ENCODE measurements at places on chromosomes 5 and 9. TPM values are rescaled to one million over a fixed set of nuclear protein-coding genes. Genes with fewer than 3 reads are reported as not detected.

DNA sequence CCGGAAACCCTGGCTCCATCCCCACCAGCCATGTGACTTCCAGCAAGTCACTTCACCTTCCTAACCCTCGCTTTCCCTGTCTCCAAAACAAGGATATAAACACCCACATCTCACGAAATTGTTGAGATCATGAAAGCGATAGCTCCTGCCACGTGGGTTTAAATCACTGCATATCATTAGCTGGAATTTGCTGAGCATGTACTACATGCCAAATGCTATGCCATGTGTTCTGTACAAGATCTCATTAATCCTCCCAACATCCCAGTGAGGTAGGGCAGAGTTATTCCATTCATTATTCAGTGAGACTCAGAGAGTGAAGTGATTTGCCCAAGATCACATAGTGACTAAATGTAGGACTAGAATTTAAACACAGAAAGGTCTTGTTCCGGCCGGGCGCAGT is 29.2 kb upstream of the HRH2 start:
- DNase-seq: no peak

TBC1D9B gene
- polyA plus RNA-seq: 74.1 TPM

GRCh38 chr9:129919841-129920240 is 84.6 kb downstream of the USP20 start:
- DNase-seq: no peak

- no peak for DNase-seq
Measured at GRCh38 chr9:130053504-130054324, at the start of gene GPR107. TSS of gene GPR107 (plus strand) at chr9:130053906. CDS start at chr9:130053933, 27 bp downstream.

DNA sequence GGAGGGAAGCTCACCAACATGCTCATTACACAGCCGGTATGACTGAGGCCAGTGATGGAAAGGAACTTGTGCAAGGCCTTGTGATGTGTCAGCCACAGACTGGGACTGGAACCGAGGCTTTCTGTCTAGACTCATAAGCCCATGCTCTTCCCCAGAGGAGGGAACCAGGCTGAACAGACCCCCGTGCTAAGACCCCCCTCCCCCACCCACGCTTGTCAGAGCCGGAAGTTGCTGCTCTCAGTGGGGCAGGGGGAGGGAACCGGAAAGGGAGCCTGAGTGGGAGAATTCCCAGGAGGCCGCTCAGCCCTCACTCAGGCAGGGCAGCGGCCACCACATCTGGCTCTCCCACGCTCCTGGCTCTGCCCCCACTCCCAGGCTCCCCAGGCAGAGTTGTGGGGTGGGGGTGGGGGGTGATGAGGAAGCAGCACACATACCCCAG is 4.1 kb upstream of the PDGFRB start:
- no peak for DNase-seq

MLANA gene
- not detected for polyA plus RNA-seq

DNA sequence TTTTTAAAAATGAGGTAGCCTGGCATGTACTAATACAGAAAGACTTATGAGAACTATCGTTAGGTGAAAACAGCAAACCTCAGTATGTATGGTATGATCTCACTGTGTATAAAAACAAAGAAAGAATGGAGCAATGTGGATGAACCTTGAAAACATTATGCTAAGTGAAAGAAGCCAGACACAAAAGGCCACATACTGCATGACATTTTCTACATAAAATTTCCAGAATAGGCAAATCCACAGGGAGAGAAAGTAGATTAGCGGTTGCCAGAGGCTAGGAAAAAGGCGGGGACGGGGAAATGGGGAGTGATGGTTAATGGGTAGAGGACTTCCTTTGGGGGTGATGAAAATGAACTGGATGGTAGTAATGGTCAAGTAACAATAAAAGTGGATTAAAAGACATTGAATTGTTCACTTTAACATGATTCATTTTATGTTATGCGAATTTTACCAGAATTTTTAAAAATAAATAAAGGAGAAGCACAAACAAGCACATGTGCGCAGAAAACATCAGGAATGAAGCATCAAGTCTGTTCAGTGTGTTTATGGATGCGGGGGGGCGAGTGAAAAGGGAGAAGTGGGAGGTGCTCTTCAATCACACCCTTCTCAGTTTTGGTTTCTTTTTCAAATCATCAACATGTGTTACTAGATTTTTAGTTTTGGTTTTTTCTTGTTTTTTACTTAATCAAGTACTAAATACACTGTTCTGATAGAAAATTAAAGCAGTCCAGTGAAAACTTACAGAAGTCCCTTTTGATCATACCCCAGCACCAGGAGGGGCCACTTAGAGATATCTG is 16.3 kb downstream of the ROR2 start:
- no peak for DNase-seq

GRCh38 chr5:5886812-5887486 is 464.5 kb downstream of the ICE1 start:
- no peak for DNase-seq

BTNL9 gene
- polyA plus RNA-seq: 11.9 TPM

VDAC1 gene
- 94.3 TPM for polyA plus RNA-seq

DNA sequence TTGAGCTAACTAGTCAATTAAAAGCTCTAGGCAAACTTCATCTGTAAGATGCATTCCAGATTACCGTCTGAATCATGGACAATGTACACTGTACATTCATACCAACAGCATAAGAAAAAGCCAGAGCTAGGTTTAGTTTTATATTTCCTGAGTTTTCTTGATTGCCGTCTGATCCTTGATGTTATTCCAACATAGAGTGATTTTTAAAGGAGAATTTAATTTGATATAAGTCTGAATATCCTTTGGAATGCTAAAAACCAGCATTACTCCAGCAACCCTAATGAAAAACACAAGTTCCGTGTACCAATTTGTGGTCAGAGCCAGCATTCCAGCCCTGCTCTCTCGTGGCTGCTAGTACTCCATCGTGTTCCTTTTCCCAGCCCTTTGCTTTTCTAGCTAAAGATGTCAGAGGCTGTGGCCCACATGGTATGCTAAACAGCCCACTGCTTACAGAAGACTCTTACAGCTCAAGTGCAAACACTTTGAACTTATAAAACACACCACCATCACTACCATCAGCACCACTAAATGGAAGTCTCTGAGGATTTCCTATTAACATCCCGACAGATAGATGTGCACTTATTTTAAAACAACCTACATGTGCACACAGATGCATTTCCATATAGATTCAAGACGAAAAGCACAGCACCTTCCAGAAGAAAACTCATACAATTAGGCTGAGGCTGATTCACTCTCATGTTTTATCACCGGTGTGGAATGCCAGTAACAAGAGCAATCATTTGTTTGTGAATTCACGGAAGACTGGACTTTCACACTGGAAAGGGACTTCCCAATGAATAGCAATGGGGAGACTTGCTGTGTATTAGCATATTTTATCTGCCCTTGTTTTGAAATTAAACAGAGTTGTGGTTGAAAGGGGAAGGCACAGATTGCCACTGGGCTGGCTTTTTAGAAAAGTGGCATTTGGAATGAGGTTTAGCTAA is 246.9 kb upstream of the GAS1 start:
- no peak for DNase-seq

- DNase-seq: no peak
Measured at GRCh38 chr5:34509392-34509791, 146.7 kb upstream of the RAI14 start.

DNA sequence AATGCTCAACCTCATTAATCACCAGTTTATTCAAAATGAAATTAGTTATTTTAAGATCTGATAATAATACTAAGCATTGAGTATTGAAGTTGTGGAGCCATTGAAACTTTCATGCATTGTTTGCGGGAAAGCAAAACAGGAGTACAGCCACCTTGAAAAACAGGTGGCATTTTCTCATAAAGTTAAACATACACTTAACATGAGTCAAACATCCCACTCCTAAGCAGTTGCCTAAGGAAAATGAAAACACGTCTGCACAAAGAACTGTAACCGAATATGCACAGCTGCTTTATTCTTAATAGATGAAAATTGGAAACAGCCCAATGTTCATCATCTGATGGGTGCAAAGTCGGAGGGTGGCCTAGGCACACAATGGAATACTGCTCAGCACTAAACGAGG is 177.3 kb downstream of the IRX2 start:
- no peak for DNase-seq

NTRK2 gene
- polyA plus RNA-seq: 7.7 TPM

GRCh38 chr9:33820231-33820745 is 3.3 kb downstream of the UBE2R2 start:
- no peak for DNase-seq

DNA sequence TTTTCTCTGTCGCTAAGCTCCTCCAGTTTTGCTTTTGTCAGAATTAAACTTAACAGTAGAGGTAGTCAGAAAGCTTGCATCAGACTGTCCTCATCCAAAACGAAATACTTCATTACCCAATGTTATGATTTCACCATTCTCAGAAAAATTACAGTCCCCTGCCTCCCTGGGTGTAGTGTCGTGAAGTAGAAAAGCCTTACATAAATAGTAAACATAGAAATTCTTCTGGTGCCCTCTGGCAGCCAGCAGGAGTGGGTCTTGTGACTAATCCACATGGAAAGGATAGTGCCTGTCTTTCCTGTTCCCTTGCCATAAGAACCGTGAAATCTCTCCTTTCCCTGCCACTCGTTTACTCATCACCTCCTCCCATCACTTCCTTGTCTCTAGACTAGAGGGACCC is 230.6 kb downstream of the GNA14 start:
- DNase-seq: no peak

MCC gene
- polyA plus RNA-seq: 17.2 TPM

TLR4 gene
- polyA plus RNA-seq: 5.6 TPM

AQP7 gene
- 8.7 TPM for polyA plus RNA-seq

AGXT2 gene
- 0.05 TPM for polyA plus RNA-seq

DNA sequence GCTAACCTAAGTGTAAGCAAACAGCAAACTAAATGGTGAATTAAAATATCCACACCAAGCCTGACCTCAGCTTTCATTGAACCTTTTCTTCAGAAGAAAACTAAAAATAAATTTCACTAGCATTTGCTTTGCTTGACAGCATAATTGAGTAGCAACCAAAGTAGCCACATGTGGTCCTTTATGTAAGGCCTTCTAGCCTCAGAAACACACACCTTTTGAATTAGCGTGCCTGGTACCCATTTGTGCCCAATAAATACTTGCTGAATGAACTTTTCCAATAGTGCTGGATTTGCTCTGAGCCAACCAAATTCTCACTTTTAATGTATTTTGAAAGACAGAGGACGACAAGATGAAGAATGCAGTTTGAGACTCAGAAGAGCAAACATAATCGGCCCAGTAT is 2.1 kb upstream of the NIPBL start:
- DNase-seq: no peak

RNF208 gene
- 8.1 TPM for polyA plus RNA-seq

ZFP2 gene
- 1.8 TPM for polyA plus RNA-seq

REEP2 gene
- polyA plus RNA-seq: 17.6 TPM

TCF7 gene
- polyA plus RNA-seq: 3.9 TPM

DNA sequence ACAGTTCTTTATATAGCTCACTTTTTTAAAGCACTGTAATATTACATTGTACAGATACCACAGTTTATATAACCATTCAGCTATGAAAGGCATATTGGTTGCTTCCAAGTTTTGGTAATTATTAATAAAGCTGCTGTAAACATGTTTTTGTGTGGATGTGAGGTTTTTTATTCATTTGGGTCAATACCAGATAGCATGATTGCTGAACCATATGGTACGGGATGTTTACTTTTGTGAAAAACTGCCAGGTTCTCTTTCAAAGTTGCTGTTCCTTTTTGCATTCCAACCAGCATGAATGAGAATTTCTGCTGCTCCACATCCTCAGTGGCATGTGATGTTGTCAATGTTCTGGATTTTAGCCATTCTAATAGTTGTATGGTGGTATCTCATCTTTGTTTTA is 439.6 kb upstream of the NMUR2 start:
- DNase-seq: no peak

DNA sequence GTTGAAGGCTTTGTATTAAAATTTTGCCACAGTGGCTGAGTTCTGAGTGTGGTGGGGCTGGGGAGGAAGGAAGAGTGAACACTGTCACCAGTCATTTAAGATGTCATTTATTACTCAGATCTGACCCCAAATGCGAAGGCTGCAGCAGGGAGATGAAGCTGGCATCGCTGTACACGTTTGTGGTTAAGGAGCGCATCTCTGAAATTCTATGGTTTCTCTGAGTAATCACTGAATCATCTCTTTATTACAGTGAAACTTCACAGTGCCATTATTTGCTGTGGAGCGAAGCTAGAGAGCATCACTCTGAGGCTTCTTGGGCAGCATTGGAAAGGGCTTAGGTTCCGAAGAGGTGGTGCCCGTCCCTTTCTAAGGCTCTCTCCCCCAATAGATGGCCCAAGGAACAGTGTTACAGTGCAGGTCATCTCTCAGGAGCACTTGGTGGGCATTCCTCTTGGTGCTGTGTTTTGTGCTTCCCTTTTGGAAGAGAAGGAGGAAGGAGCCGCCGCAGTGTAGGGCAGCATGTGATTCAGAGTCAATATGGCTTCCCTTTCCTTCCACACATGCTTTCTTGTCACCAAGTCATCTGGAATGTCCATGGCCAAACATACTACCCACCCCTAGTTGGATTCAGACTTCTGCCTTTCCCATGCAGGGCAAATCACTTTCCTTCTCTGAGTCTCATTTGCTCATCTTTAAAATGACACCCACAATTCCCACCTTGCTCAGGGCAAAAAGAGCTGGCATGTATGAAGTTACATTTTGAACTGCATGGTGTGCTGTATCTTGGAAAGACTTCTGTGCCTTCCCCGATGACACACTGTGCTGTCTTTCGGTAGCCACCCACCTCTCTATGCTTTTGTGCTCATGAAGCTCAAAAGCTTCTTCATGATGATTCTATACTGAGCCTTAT is 9.3 kb upstream of the TEX48 start:
- DNase-seq: no peak

LRRC19 gene
- polyA plus RNA-seq: not detected

GRCh38 chr9:88590558-88591146 is 55.7 kb downstream of the NXNL2 start:
- no peak for DNase-seq

GRCh38 chr5:111493031-111493430 is 19.3 kb downstream of the STARD4 start:
- no peak for DNase-seq

SNCB gene
- polyA plus RNA-seq: 0.08 TPM

DNA sequence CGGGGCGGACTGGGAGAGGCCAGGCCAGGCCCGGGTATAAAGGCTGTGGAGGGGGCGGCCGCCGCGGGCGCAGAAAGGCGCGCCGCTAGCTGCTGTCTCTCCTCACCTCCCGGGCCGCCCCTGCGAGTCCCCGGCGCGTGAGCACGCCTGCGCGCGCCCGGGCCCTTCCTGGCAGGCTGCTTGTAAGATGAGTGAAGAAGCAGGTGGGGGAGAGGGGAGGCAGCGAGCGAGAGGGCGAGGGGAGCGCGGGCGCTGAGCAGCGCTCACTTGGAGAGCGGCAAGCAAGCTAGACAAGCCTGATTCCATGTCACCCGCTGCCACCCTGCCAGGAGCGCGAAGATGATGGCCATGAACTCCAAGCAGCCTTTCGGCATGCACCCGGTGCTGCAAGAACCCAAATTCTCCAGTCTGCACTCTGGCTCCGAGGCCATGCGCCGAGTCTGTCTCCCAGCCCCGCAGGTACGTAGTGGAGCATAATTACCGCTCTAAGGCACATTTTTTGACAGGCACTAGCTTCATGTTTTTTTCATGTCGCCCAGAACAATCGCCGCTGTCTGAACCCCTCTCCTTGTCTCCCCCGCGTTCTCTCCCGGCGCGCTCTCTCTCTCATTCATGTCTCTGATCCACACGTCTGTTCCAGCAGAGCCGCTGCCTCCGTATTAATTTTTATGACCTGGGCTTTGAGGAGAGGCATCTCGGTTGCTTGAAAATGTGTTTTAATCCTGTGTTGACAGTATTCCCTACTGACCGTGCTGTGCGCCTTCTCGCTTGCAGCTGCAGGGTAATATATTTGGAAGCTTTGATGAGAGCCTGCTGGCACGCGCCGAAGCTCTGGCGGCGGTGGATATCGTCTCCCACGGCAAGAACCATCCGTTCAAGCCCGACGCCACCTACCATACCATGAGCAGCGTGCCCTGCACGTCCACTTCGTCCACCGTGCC is at the start of gene POU4F3:
POU4F3 (plus strand) TSS at position 66 of the 941 bp plus-strand sequence; CDS start at position 340, 274 bp downstream.
- no peak for DNase-seq
